Kidney tubule cell (primary cell): ENCODE measurements at places on chromosomes 3 and 15.

GRCh38 chr3:193573403-193574191 is 18.9 kb upstream of the ATP13A4 start:
- peak; percentile 18 for DNase-seq

GRCh38 chr3:49721896-49722781 is 1.6 kb downstream of the GMPPB start:
- no peak for DNase-seq

GRCh38 chr3:171311784-171312183 is 148.4 kb downstream of the TNIK start:
- no peak for DNase-seq

DNA sequence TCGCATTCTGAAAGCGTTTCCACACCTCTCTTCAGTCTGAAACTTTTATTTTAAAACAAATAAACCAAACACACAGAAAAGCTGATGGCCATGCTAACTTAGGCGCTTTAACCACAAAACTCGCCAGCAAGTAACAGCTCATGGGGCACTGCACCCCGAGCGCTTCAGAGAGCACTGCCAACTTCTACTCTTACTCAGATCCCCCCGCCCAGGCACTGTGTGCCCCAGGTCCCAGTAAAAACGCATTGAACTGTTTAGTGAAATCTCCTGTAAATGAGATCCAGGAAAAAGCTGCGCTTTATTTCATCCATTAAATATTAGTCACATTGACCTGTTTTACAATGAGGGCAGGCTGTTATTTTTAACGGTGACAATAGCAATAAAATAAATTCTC is 99.7 kb downstream of the LRIG1 start:
- no peak for DNase-seq

GRCh38 chr3:64872345-64872744 is 184.5 kb upstream of the ADAMTS9 start:
- DNase-seq, result no peak

GRCh38 chr15:80801891-80802680 is 22.9 kb downstream of the CEMIP start:
- DNase-seq, result no peak

DNA sequence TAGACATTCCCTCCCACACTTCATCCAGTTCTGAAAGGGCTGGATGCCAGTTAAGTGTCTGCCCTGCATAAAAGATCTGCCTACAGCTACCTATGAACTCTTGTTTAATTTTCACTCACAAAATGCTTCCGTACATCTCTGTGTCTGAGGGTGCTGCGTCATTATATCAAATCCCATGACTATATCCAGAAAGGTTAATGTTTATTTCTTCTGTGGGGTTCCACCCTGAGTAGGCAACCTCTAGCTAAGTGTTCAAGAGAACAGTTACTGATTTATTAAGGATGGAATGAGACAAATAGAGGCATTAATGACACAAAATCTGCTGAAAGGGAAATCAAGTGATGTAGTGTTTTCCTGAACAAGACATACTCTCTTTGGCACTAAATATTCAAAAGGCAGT is 220.2 kb downstream of the MTHFS start:
- DNase-seq, result peak; percentile 57

- DNase-seq, result no peak
These were observed 599.4 kb downstream of the ZIC1 start for GRCh38 chr3:148008591-148008990.

DNA sequence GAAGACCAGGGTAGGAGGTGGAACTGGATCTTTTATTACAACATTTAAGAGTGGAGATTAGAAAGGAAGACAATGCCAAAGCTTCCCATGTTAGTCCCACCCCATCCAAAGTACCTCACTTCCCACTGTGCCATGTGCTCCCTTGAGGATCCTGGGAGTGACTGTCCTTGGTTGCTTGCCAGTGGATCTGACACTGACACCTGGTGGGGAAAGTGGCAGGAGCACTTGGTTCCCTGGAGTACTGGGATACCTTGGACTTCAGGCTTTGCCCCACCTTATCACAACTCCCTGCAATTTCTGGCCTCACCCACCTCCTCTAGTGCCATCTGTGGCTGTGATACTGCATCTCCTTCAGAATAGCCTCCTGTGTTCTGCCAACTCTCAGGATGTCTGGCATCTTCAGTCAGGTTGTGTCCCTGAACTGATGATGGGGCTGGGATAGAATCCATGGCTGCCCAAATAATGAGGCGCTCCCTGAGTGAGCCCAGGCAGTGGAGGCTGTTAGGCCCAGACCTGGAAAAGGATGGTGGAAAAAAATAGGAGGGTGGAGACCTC is 1.3 kb downstream of the ELL3 start:
- DNase-seq, result peak; percentile 84

- no peak for DNase-seq
These were observed 14.6 kb downstream of the HDC start for GRCh38 chr15:50250760-50251394.

GRCh38 chr3:197001972-197002700 is 27.5 kb downstream of the MELTF start:
- DNase-seq, result no peak

DNA sequence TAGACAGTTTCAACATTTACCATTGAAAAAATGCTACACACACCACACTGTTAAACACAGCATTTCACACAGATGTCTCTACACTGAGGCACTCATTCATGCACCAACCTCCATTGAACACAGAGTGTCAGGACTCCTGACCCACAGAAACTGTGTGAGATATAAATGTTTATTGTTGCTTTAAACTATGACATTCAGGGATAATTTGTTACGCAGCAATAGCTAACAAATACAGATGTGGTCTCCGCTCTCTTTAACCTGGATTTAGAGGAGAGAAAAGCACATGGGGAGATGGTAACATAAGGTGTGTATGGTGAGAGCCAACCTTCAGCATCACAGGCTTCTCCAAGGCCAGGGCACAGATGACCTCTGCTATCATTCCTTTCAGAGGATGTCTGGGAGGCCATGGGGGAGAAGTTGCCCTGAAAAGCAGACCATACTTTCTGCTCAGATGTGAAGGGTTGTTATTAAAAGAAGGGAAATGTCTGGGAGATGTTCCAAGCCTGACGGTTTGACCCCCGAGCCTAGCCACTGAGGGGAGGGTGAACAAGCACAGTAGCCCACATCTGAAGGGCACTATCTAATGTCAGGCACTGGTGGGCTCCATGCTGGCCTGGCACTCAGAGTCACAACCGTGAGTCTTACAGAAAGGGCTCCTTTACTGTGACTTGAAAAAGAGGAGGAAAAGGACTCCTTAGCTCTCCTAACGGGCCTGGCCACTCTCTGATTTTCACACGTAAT is 284.5 kb upstream of the TLE3 start:
- no peak for DNase-seq

DNA sequence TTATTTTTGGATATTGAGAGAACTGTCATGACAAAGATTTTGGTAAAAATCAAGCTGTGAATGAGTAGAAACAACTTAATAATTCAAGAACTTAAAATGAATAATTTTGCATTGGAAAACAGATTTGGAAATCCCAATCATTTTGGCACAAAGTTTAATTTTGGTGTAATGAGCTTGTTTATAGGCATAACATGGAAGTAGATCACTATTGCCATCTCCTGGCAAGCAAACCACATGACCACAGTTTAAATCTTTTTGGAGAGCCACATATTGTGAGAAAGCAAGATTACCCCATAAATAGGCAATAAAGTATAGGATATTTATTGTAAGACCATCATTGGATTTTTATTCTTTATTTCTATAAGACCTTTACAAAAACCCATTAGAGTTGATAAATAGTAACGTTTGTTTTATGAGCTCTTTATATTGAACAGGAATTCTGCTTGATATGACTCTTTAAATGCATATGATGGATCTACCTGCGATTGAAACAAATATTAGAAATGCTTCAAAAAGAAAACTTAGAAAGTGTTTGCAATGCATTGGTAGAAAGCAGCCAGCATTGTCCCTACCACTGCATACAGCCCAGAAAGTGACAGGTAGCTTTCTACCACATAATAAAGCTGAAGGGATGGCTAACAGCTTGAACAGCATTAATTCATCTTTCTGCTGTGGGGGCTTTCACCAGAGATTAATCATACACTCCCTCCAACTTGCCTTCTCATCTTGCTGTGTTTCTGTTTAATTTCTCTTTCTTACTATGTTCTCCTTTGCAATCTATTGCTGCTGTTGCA is 766.8 kb downstream of the TBL1XR1 start:
- DNase-seq, result peak; percentile 41

DNA sequence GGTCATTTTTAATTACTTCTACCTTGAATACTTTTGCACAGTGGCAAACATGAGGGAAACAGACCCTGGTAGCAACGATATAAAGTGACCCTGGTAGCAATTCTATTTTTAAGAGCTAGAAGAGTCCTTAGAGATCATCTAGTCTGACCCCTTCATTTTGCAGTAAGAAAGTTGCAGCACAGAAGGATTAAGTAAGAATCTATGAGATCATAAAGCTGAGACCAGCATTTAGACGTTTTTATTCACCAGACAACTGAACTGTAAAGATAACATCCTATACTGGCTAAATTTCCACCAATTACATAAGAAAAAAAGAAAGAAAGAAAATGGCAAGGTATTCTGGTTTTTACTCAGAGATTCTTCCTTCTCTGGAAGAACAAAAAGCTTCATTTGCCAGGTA is 49.9 kb downstream of the LRRFIP2 start:
- no peak for DNase-seq

GRCh38 chr3:180267202-180267843 is 230.6 kb upstream of the PEX5L start:
- peak; percentile 14 for DNase-seq

DNA sequence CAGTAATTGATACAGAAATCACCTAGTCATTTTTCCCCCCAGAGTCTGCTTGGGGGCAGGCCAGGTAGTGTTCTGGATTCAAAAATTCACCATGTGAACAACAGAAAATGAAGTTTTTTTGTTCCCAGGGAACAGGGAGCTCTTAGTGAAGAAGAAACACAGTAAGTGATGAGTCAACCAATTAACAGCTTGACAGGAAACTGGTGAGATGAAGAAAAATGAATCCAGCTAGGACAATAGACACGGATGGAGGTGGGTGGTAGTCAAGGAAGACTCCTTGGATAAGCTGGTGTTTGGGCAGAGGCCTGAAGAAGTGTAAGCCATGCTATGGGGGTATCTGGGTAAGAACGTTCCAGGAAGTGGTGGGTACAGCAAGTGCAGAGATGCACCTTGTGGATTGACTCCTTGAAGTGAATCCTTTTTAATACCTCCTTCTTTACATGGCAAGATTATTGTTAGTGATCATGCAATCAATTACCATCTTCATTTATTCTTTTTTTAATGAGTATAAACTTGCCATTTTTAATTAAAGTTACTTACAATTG is 339.9 kb upstream of the RGMA start:
- DNase-seq, result peak; percentile 13

DNA sequence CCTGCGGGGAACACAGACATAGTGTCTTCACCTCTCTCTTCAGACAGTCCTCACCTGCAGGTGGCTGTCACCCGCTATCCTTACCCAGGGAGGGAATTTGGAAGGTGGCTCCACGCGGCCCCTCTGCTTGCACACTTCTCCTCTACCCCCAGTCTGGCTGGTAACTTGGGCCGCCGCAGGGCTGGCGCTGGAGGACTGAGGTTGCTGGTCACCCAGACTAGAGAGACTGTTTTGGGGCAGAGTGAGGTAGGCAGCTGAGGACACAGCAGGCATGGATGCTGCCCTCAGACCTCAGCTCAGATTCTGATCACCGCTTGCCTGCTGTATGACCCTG is 12.6 kb upstream of the IQSEC1 start:
- no peak for DNase-seq

- no peak for DNase-seq
These were observed 582.2 kb upstream of the PPP2R3A start for GRCh38 chr3:135383301-135383700.

DNA sequence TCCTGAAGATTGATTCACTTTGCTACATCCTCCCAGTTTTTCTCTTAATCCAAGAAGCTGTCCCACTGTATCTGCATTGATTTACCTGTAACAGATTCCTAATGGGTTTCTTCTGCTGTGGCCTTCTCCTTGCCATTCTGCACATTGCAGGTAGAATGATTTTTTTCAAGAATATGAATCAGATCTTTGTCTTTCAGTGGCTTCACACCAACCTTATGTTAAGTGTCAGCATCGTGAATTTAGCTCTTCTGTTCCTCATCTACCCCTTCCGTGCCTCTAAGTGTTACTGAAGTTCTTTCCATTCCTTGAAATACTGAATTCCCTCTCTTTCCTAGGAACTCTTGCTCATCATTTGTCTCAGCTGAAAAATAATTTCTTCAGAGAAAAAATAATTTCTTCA is 7.5 kb downstream of the SENP5 start:
- DNase-seq, result no peak

DNA sequence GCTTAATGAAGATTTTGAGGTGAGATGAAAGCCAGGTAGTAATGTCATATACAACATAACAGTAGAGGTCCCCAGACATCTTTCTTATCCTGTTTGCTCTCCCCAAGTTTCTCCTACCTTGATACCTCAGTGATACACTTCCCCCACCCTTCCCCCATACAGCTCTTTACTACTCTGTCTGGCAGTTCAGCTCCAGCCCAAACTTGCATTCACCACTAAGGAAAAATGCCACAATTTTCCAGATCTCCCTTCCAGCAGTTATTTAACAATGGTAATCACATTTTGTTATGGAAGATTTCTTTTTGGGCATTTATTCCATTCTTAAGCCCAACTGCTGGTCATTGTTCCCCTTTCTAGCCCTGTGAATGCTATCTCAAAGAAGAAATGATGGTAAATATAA is 34.9 kb upstream of the ITGA11 start:
- no peak for DNase-seq

DNA sequence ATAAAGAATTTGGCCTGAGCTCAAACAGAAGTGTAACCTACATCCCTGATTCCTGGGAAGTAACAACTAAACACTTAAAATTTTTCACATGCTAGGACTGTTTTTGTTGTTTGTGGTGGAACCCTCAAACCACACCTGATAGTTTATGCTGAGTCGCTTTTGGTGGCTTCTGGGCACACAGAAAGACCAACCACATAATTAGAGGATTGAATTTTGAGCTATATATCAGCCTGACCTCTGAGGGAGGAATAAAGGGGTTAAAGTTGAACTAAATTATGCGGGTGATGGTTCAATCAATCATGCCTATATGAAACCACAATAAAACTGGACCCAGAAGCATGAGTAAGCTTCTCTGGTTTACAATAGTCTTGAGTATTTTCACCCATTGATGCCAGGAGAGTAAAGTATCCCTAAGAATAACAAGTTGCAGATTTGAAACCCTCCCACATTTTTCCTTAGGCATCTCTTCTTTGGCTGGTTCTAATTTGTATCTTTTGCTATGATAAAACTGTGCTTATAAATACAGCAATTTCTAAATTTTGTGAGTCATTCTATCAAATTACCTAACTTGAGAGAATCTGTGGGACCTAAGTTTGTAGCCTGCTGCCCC is 1304.5 kb upstream of the GBE1 start:
- DNase-seq, result no peak

GRCh38 chr15:85430406-85431204 is 50.2 kb downstream of the AKAP13 start:
- no peak for DNase-seq
